ENCODE measurements at places on chromosomes 2 and 18.

DNA sequence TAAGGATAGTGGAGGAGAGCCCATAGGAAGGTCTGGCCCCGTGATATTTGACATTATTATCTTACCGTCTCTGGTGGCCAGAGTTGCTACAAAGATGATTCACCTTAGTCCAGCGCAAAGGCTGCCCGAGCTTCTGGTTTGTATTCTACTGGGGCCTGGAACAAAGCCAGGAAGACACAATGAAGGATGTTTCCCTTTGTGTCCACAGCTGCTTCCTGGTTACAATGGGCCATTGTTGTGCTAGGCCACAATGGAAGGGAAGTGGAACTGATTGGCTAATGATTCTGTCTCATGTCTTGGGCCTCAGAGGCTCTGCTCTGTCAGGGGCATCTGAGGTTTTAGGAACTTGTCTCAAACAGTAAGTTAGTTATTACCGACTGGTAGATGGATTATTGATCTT, 132.2 kb downstream of the TDRD15 start:
- DNase-seq = no peak

GRCh38 chr2:62705007-62705829, at the start of gene EHBP1:
EHBP1 (plus strand) TSS chr2:62705713; CDS start chr2:62707192, 1,479 bp downstream.
- DNase-seq = peak; percentile 100

DNA sequence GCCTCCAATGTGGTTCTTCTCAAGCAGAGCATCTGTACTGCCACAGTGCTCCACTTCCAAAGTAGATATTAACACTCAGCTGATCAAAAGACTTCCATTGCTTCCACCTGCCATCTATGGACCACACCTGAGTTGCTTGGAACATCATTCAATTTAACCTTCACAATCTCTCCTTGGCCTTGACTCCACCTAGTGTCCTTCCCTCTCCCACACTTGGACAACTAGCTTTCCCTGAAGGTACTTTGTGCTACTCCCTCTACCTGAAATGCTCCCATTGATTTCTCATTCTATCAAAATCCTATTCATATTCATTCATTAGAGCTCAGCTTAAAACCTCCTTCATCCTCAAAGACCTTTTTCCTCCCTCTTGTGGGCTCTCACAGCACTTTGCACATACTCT, 48.7 kb downstream of the SOWAHC start:
- DNase-seq = no peak

- peak; percentile 80 for DNase-seq
These were observed 239.2 kb upstream of the HS6ST1 start for GRCh38 chr2:128557831-128558241.

GRCh38 chr2:142825861-142826260, 51.6 kb upstream of the KYNU start:
- DNase-seq = no peak

DNA sequence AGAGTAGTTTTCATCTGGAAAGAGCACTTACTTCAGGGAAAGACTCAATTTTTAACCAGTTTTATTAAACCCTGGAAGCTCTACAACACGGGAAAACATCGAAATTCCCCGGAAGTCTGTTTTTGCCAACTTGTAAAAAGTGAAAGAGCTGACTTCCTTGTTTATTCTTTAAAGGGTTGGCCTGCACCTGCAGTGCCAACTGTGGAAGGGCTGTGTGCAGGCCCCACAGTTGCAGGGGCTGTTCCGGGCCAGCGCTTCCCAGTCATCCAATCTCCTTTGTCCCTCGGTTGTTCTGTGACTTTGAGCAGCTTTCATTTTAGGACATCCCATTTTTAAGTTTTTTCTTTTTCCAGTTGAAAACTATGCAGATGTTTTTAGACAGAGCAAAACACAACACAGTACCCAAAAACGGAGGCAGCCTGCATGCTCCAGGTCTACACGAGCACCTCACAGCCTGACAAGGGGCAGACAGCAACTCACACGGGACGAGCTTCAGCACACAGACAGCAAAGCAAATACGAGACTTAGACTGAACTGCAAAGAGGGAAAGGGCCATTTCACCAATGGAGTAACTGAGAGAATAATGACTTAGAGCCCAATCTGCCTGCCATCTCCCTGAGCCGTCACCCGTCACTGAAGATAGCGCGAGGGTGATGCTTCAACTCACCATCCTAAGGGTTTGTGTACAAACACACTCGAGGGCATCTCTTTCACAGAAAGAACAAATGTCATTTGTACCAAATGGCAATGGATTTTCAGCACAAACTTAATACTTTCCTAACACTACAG, 70.6 kb downstream of the EMILIN2 start:
- DNase-seq = no peak

All from fibroblast of skin of right quadriceps (primary cell).